ENCODE measurements at places on chromosomes 6 and 20.

- no peak for DNase-seq
Observed at GRCh38 chr6:80333342-80333741, 226.9 kb downstream of the BCKDHB start.

GRCh38 chr6:126170978-126171382 is 168.9 kb upstream of the CENPW start:
- DNase-seq = no peak

DNA sequence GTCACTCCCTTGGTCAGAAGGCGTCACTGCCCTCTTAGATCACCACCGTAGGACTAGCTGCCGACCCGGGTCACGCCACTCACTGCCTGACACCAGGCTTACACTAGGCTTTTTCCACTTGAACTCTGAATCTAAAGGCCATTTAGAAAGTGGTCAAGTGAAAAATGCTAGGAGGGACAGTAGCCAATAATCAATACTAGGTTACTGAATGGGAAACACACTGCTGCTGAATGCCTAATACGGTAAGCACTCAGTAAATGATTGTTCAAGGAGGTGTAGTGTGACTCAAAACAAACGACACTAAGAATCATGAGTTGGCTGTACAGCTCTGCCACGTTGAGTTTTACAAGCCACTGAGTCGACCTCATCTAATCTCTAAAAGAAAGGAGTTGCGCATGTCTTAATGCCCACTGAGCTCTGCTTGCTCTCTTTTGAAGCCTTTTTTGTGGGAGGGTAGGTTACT is 760 bp upstream of the IBTK start:
- DNase-seq = peak; percentile 23

DNA sequence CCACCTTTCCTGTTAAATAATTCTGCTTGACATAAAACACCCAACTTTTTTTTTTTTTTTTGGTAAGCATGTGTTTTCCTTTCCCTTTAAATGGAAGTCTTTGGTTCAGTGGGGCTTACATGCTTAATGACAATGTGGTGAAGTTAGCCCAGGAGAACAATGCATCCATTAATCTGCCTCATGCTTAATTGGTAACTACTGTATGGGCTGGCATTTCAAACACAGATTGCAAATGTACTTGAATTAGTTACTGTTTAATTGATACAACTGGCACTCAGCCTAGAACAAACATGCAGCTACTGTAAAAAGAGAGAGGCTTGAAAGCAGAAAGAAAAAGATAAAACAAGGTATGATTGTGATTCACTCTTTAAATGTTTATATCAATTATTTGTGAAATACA is 483.6 kb upstream of the NOX3 start:
- no peak for DNase-seq

- no peak for DNase-seq
Observed at GRCh38 chr20:53847837-53848170, 222.6 kb downstream of the BCAS1 start.

GRCh38 chr6:12189661-12190060 is 100.5 kb upstream of the EDN1 start:
- DNase-seq = no peak

DNA sequence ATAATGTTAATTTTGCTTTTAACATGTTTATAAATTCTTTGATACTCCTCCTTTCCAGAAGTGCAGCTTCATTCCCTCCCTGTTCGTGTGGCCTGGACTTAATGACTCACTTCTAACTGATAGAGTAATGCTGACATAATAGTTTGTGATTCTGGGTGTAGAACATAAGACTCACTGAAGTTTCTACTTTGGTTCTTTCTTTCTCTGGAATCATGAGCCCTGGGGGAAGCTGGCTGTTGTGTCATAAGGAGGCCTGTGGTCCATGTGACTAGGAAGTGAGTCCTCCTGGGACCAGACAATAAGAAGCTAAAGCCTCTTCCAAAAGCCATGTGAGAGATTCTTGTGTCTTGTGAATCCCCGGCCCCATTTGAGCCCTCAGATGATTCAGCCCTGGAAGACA is 30.5 kb upstream of the HLA-G start:
- DNase-seq = no peak

DNA sequence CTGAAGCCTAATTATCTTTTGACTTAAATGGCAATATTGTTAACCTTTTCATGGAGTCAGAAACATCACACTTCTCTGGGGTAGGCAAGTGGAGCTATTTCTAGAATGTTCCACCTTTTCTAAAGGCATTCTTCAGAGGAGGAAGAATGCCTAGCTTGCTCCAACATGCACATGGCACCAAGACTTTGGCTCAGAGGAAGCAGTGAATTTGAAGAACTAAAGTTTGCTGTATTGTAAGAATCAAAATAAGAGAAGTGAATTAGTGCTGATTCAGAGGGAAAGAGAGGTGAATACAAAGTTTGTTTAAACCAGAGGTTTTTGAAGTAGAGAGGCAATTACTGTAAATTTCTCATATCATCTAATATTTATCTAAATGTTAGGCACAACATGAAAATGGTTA is 92.2 kb downstream of the SOBP start:
- no peak for DNase-seq

DNA sequence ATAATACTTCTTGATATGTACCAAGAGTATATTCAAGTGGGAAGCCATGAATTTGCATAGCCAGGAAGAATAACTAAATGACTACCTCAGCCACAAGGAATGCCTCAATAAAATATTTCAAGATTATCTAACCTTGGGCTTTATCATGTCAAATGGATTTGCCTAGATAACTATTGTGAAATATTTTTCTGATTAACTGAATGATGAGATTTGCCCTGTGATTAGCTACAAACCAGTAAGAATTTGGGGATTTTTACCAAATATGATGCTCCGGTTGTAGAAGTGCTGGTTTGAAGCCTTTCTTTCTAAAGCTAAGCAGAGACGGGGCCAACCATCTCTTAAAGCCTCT is 125.6 kb upstream of the LAMP5 start:
- no peak for DNase-seq

DNA sequence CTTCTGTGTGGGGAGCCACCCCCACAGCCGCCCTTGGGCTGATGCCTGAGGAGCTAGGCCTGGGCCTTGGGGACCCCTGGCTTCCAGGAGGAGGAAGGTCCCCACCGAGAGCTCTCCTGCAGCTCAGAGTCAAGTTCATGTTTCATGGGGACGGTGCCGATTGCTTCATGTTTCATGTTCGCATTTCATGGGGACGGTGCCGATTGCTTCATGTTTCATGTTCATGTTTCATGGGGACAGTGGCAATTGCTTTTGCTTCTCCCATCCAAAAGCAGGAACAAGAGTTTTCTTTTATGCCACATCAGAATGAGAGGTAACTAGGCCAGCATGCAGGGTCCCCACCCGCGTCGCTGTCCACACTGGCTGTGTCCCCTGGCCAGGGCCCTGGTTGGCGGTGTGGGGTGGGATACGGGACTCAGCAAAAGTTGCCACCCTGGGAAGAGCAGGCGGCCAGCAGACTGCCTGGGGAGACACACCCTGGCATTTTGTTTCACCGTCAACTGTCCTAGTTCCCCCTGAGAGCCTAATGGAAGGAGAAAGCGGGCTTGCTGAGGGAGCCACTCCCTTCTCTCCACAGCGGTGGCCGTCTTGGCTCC is 46.0 kb downstream of the DACT2 start:
- DNase-seq = no peak

- no peak for DNase-seq
Observed at GRCh38 chr6:39016839-39017546, 31.6 kb upstream of the GLP1R start.

DNA sequence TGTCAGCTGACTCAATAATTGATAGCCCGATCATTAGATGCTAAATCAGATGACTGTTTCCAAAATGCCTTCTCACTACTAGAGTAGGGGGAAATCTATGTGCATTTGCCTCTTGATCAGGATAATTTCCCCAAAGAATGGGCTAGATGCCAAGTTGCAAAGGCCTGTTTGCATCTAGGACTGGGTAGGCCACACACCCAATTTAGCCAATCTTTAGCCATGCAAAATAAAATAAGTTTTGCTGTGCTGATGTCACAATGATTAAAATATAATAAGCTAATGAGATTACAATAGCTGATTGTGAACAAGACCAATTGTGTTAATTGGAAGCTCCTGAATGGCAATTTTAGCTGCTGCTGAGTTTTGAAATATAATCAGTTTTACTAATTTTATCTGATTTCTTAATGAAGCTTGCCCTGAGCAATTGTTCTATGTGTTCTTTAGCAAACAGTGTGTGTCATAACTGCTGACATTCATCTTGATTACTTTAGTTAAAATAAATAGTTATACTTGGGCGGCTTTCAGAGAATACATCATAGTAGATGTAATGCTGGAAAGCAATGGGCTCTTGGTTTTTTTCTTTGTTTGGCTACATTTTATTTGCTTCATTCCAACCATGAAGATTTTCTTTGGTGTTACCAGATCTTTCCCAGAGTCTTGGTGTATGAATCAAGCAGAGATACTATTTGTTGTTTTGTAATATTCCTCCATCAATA is 973.2 kb upstream of the SLC35B3 start:
- DNase-seq = no peak

DNA sequence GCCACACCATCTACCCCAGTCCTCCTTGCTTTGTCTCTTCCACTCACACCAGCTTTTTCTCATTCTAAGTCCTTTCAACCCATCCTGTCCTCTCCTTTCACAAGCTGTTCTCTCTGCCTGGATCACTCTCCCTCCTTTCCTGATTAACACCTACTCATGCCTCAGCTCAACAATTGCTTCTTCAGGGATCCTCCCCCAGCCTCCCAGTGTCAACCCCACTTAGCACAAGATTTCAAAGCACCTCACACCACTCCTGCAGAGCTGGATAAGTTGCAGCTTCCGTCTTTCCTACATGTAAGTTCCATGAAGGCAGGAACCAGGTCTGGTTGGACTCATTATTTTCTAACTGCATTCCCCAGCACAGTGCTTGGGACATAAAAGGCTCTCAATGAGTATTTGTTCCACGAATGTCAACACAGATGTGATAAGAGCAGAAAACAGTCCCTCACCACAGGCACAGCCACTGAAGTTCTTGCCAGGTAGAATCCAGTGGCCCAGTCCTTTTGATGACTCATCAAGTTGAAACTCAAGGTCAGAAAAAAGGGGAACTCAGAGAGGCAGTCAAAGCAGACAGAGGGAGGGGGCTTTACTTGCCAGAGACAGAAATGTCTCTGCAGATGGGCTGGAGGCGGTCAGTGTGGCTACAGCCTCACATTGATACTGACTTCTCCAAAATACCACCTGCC is 193.4 kb upstream of the PRDM1 start:
- DNase-seq = no peak

DNA sequence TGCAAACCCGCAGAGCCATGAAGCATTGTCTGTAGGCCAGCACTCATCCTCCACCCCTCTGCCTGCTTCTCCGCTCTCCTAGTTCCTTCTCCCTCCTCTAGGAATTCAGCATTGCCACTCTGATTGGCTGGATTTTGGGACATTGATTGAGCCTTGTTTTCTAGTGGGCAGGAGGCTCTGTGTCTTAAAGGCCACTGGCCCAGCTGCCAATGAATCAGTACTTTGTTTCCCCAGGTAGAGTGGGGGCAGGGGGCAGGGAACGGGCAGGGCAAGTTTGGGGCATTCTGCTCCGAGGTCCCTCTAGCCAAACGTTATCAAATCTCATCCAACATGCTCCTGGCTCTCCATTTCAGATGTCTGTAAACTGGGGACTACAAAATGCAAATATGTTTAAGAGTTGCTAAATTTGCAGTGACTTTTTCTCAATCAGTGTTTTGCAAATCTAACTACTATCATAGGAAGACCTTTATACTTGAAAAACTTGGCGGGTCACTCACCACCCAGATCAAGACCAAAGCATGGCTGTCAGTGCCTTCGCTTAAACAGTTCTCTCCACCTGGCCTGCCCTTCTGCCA is 10.4 kb upstream of the BPI start:
- no peak for DNase-seq

- DNase-seq = no peak
Observed at GRCh38 chr6:156599978-156600590, 177.1 kb upstream of the ARID1B start.

DNA sequence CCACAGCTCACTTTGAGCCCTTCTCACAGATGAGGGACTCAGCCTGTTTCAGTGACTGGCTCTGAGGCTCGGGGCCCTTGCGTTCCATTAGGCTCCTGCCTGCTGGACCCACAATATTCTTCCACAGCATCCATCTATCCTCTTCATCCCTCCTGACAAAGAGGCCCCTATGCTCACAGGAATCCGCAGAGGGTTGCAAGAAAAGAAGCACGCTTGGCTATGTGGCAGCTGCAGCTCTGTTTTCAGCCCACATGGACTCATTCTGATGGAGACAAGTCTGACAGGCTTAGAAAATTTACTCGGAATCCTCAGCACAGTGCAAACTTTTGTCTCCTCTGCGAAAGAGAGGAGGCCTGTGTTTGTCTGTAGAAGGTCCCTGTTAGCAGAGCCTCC is 207.5 kb downstream of the SYNDIG1 start:
- DNase-seq = no peak

GRCh38 chr6:90584636-90585255 is 2.1 kb downstream of the MAP3K7 start:
- no peak for DNase-seq

GRCh38 chr6:13725570-13725969 is 13.9 kb upstream of the RANBP9 start:
- DNase-seq = peak; percentile 24

GRCh38 chr6:5275497-5275896 is 14.2 kb downstream of the FARS2 start:
- DNase-seq = no peak

DNA sequence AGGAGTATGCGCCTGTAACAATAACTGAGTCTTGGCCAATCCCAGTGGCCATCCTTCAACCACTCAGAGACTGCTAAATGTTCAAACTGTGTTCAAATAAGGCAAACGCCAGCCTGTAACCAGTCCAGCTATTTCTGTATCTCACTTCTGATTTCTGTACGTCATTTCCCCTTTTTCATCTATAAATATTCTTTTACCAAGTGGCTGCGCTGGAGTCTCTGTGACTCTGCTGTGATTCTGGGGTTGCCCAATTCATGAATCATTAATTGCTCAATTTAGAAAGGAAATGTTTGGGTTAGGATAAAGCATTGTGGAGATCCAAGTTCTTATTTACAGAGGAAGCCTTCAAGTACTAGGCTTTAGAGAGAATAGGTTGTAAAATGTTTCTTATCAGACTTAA is 89.8 kb upstream of the UST start:
- DNase-seq = no peak

DNA sequence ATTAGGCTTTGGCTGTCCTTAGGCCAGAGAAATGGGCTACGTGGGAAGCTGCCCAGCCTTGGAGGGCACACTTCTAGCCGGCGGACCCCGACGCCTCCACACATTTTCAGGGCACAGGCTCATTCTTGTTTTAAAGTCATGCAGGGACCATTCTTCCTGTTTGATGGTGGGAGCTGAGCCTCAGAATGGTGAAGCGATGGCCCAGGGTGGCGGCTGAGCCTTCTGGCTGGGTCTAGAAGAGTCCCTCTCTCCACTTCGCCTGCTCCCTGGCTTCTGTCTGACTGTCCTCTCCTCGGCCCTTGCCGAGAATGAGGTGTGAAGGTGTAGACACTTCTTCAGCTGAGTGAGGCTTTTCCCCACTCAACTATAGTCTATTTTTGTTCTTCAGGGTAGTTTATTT is 114.4 kb downstream of the SULF2 start:
- DNase-seq = no peak

Measured in T1000 (cell line).